Activated CD4-positive, alpha-beta T cell treated with anti-CD3 and anti-CD28 coated beads, Interleukin-2, amount 50 U/mL, for 24 hours (primary cell): ENCODE measurements at places on chromosomes 12 and 14.

DNA sequence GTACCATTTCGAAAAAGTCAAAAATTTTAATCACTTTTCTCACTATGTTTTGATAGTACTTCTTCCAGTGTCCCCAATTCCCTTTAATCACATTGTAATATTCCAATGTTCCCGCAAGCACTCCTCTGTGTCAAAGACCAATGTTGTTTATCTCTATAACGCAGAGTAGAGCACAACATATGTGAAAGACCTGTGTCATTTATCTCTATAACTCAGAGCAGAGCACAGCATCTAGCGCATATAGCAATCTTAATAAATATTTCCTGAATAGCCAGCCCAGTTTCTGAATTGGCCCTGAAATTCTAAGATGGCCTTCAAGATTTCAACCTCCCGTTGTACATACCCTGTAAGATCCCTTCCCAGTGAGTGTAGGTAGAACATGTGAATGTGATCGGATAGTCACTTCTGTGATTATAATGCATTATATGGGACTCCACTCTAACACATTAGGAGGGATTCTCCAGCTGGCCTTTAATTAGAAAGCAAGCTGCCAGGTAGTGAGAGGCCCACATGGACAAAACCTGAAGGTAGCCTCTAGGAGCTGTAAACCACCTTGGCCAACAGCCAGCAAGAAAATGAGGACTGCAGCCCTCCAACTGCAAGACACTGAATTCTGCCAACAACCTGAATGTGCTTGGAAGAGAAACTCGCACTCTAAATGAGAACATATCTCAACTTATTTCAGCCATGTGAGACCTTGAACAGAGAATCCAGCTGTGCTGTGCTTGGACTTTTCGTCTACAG, 238.8 kb upstream of the SYT10 start:
- DNase-seq = no peak

DNA sequence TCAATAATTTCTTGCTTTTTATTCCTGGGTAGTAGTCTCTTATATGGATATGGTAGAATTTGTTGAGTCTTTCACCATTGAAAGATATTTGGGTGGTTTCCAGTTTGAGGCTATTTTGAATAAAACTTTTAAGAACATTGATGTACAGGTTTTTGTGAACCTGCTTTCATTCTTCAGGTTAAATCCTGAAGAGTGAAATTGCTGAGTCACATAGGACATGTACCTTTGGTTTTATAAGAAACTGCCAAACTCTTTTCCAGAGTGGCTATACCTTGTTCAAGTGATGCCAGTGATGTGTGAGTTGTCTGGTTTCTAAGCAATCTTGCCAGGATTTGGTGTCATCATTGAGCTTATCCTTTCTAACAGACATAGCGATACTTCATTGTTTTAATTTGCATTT, 184.6 kb upstream of the PZP start:
- no peak for DNase-seq

GRCh38 chr14:63928744-63929174, 76.0 kb downstream of the SYNE2 start:
- DNase-seq = no peak

DNA sequence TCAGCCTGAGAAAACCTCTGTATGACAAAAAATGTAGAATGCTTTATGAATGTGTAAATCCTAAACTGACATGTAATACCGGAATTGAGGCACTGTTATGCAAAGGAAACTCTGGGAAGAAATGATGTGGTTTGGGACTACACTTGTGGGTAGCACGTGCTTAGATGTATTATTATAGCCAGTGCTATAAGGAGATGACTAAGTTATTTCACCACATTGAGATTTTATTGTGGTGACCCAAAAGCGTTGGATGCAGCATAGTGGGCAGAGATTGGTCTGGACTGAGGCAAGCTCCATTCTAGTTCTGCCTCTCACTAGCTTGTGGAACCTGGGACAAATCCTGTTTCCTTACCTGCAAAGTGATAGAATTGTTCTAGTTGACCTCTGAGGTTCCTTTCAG, 172.2 kb downstream of the SNAPC1 start:
- DNase-seq = no peak

GRCh38 chr14:28055008-28055407, 711.6 kb upstream of the FOXG1 start:
- DNase-seq = no peak

DNA sequence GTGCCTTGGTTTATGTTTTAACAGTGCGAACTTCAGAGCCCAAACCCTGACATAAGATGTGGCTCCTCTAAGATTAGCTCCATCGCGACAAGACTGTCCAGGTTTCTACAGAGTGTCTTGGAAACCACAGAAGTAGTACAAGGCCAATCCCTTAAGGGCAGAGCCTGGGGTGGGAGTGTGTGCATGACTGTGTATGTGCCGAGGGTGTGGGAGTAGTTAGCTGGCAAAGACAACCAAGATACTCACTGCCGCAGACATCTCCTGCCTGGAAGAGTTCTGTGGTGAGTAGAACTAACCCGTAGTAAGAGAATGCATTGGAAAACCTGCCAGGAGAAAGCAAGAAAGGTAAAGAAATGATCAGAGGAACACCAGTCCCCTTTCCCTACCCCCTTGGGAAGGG, 54.1 kb downstream of the DAO start:
- no peak for DNase-seq

GRCh38 chr12:41465526-41465925, 277.4 kb downstream of the PDZRN4 start:
- no peak for DNase-seq

GRCh38 chr14:64303471-64303917, 9.3 kb upstream of the ESR2 start:
- no peak for DNase-seq

- no peak for DNase-seq
These were observed 11.6 kb downstream of the RAPGEF3 start for GRCh38 chr12:47747126-47747525.

DNA sequence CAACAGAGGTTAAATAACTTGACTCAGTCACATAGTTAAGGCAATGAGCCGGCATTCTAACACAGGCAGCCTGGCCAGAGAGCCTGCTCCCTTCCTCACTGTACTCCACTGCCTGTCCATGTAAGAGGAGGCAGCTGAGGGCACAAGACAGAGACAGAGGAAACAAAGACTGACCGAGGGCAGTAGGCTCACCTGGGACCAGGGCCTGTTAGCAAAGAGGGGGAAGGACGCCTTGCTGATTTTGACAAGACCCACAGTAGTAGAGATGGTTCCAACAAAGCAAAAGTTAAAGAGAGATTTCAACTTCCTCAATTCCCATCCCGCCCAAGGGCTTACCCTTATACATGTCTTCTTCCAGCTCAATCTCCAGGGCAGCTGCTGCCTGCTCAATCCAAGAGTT, 26.5 kb downstream of the OTUB2 start:
- DNase-seq = no peak

GRCh38 chr14:75165586-75166391, 10.6 kb downstream of the TMED10 start:
- no peak for DNase-seq

DNA sequence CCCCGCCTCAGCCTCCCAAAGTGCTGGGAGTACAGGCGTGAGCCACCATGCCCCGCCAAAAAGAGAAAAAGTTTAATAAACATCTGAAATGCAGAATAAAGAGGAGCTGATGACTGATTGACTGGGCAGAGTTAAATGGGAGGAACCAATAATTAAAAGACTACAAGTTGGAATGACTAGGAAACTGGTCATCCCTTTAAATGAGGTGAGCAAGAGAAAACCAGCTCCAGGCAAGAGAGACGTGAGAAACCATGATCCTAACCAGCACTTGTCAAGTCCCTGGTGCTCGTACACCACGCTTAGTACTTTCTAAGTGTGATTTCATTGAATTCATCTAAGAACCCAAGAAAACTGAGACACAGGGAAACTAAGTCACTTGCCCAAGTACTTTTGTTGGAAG, 47.9 kb downstream of the MAP1LC3B2 start:
- DNase-seq = no peak

GRCh38 chr12:61348871-61349270, 911.3 kb upstream of the USP15 start:
- no peak for DNase-seq

- DNase-seq = no peak
These were observed 479.2 kb downstream of the RMST start for GRCh38 chr12:97941686-97942354.

DNA sequence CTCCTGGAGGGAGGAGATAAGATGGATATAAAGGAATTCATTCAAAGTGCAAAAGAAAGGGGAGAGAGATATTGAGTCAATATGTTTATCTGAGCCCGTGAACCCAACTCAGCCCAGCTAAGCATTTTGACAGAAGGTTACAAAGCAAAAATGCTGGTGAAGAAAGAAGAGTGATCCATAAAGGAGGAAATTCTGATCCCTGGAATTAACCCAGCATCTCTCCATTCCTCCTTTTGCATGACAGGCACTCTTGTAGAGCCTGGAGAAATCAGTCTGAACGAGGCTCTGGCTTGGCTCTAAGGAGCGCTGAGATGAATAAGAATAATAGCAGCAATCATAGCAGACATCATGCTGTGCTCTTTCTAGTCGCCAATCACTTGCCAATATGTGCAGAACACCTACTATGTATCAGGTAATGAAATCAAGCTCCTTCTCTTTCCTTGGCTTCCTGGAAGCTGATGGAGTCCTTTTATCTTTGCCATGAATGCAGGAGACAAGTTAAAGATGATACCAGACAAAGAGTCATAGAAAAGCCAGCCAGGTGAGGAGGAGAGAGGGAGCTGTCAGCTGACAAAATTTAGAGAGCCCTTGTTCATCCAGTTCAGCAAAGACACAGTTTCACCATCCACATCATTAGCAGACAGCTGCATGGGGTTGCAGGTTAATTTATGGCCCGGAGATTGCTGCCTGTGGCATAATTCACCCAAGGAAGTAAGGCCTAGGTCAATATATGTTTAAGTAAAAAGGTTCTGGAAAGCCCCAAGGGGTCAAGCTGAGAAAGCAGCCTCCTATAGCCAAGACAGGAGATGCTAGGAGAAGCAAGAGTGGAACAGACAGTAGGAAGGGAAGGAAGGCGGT, 476.5 kb upstream of the TBX3 start:
- DNase-seq = no peak

DNA sequence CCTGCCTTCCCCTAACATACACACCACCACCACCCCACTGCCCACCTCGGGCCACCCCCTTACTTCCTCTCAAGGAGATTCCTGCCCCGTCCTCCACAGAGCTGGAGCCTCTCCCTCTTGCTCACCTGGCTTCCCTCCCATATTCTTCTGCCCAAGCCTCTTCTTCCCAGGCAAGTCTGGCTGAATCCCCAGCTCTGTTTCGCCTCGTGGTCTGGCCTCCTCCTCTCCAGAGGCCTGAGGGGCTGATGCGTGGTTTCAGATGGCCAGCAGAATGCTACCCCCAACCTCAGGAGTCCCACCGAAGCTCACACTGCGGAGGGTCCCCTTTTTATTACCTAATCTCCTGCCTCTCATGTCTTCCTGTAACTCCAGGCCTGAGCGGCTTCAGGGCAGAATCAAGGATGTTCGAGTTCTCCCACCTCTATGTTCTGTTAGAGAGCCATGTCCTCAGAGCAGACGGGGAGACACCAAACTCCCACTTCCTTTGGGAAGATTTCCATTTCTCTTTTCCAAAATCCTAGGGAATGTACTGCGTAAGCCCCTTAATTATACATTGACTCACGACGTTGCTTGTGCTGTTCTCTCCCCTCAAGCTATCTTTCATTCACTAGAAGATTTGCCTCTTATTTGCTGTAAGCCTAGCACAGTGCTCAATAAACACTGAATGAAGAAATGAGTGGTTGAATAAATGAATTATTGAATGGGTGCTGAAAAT, 33.9 kb upstream of the LTBP2 start:
- no peak for DNase-seq

DNA sequence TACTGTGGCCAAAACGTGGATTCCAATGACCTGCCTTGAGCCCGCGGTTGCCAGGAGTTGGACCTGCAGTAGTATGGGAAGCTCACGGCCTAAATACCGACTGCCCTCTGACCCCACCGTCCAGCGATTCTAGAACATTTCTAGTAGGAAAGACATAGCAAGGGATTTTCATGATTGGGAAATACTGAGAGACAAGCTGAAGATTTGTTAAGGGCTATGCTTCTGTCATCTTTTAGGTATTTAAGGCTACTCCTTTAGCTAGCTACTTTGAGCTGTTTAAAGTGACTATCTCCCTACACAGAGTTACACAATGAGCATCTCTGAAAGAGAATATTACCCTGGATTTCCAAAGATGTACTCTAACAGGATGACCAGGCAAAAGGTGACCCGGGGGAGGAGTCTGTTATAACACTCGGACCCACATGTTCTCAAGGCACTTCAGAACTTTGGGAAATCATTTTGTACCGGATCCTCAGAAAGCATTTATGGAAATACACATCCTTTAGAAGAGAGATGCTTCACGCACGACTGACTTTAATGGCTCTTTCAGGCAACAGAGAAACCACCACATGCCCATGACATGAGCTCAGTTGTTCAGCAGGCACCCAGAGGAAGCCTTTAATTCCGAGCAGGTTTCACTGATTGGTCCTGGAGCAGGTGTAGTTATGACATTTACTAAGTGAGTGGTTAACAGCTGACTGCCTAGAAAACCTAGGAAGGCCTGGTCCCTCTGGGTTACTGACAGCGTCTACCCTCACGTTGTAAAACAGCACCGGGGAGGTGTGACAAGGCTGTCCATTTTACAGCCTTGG, 4.2 kb downstream of the BAG5 start:
- no peak for DNase-seq

DNA sequence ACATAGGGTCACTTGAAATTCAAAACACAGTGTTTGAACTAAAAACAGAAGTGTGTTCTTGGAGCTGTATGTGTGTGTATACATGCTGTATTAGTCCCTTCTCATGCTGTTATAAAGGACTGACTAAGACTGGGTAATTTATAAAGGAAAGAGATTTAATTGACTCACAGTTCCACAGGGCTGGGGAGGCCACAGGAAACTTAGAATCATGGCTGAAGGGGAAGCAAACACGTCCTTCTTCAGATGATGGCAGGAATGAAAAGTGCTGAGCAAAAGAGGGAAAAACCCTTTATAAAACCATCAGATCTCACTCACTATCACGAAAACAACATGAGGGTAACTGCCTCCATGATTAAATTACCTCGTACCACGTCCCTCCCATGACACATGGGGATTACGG, 224.1 kb downstream of the BCAT1 start:
- DNase-seq = no peak

DNA sequence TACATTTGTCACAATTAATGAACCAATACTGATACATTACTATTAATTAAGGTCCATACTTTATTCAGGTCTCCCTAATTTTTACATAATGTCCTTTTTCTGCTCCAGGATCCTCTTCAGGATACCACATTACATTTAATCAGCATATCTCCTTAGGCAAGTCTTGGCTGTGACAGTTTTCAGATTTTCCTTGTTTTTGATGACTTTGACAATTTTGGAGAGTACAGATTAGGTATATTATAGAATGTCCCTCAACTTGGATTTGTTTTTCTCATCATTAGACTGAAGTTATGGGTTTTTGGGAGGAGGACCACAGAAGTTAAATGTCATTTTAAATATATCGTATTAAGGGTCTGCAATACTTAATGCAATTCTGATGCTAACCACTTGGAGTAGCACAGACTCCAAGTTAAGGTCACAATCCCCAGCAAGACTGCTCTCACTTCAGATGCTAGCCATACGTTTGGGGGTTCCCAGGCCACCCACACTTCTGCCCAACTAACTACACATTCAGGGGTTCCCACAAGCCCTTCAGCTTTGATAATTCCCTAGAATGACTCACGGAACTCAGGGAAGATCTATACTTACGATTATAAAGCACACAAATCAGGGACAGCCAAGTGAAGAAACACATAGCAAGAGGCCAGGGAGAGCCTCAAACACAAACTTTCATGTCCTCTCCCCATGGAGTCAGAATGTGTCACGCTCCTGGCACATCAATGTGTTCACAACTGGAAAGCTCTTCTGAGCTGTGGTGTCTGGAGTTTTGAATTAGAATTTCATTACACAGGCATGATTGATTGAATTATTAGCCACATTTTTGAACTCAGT, 17.0 kb upstream of the NUBPL start:
- no peak for DNase-seq

- DNase-seq = no peak
These were observed 31.8 kb downstream of the CALM1 start for GRCh38 chr14:90428676-90429075.
